ENCODE measurements at places on chromosomes 12 and 14. TPM values are rescaled to one million over a fixed set of nuclear protein-coding genes. Genes with fewer than 3 reads are reported as not detected.
A peak's percentile ranks its signal among the peaks of the same experiment; 100 is the strongest.

Gene PLA2G1B
- not detected for total RNA-seq

DNA sequence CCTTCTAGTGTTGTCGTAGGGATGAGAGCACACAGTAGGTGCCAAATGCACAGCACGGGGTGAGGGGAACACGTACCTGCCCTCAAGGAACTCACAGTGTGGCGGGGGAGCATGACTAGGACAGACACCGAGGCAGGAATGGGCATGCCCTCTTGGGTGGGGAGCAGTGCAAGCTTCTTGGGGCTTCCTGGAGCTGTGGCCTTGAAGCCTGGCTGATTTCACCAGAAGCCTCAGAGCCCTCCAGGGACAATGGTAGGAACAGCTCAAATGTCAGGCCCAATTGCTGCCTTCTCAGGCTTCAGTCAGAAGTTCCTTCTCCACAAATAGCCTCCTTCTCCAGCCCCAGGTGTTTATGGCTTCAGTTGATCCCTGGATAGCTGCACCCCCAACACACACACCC is 43.4 kb downstream of the TEAD4 start:
- no peaks in the 10 kb centered on the region for H3K27me3 ChIP-seq
- no peak overlapping the region for H3K4me3 ChIP-seq
- no peak for DNase-seq
- no peak overlapping the region for H3K27ac ChIP-seq
- H3K36me3 ChIP-seq, result no peaks in the 10 kb centered on the region
- no peaks in the 10 kb centered on the region for H3K4me1 ChIP-seq

DNA sequence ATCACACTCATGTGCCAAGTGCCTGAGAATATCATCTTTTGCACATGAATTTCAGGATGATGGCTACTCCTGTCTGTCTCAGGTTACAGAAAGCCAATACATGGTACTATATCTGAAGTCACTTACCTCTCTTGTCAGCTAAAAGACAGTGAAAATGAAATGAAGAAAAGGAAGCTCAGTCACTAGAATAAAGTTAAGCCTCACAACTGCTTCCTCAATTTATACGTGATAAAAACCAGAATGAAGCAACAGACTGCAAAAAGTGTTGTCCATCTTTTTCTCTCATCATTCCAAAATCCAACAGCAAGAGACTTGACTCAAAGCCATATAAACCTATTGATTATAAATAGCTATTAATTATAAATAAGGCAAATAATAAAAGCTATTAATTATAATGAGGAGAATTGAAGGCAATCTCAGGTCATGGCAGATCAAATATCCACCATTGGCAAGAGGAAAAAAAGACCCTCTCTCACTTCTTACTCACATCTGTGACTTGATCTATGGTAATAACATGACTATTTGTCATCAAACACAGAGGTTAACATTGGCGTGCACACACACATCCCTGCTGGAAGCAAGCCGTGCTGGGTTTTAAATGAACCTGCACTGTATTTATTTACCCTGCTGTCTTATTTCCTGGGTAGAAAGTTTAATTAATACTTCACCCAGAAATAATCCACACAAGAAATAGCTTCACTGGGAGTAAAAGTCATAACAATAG is 10.0 kb downstream of the NIN start:
- H3K4me1 ChIP-seq, result peaks cover 56% of the 10 kb centered on the region
- H3K4me3 ChIP-seq, result no peak overlapping the region
- peaks cover 7% of the 10 kb centered on the region for H3K36me3 ChIP-seq
- H3K27me3 ChIP-seq, result no peaks in the 10 kb centered on the region
- peak overlapping the region; percentile 40 for H3K27ac ChIP-seq
- DNase-seq, result no peak

Gene FBXO21
- total RNA-seq, result 67.7 TPM

Gene LRRC43
- total RNA-seq, result not detected

GRCh38 chr14:38078393-38078792 is 129.3 kb upstream of the SSTR1 start:
- H3K27ac ChIP-seq, result peak overlapping the region; percentile 42
- H3K36me3 ChIP-seq, result no peaks in the 10 kb centered on the region
- peaks cover 37% of the 10 kb centered on the region for H3K4me1 ChIP-seq
- peak; percentile 49 for DNase-seq

- peaks cover 16% of the 10 kb centered on the region for H3K4me1 ChIP-seq
- H3K36me3 ChIP-seq, result no peaks in the 10 kb centered on the region
- no peaks in the 10 kb centered on the region for H3K27me3 ChIP-seq
- no peak overlapping the region for H3K27ac ChIP-seq
- H3K4me3 ChIP-seq, result no peak overlapping the region
- no peak for DNase-seq
Measured at GRCh38 chr12:116141110-116141832, 136.2 kb downstream of the MED13L start.
